Activated naive CD8-positive, alpha-beta T cell treated with anti-CD3 and anti-CD28 coated beads, Interleukin-2, amount 50 U/mL, for 24 hours (primary cell): ENCODE measurements at places on chromosomes 3 and 15.

DNA sequence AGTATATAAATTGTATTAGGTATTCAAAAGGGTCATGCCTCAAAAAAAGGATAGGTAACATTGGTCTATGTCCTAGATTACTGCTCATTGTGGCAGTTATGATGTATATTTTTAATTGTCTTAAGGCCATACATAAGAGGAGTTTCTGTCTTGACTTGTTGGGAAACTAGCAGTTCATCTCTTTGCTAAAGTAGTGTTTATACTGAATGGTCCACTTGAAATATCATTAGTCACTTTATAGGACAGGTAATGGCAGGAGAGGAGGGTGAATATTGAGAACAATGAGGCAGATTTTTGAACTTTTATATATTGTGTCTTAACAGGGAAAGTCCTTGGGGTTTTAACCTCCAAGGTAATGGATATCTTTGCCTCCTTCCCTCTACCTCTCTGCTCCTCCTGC lies 58.4 kb downstream of the TP63 start:
- no peak for DNase-seq

- no peak for DNase-seq
These were observed 61.5 kb downstream of the ASB7 start for GRCh38 chr15:100663915-100664281.

- DNase-seq, result no peak
These were observed 69.0 kb upstream of the HRH1 start for GRCh38 chr3:11085093-11085840.

DNA sequence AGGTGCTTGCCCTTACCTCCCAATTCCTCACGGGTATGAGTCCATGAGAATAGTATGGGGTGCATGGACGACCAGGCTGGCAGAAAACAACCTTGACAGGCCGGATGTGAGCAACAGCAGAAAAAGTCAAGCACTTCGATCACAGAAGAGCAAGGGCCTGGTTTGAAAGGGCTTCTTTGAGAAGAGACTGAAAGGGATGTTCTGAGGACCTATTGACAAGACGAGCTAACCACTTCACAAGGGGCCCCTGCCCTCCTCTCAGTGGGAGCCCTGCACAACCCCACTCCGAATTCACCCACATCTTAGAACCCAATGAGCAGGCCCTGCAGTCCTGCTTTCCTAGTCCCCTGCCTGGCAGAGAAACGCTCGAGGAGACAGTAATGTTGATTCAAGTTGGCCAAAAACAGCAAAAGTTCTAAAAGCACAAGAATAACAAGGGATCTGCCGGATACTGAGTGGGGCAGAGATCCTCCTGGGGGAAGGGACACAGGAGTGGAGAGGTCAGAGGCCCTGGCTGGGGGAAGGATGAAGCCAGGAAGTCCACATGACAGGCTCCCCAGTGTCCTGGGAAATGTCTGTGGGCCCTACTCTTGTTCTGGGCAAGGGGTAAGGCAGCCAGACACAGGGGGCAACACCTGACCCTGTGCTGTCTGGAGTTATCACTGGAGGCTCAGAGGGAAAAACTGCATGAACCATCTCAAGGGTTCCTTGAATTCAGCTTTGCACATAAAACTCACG lies 14.8 kb upstream of the CX3CR1 start:
- no peak for DNase-seq

GRCh38 chr3:66196633-66197032 lies 24.2 kb upstream of the SLC25A26 start:
- no peak for DNase-seq

DNA sequence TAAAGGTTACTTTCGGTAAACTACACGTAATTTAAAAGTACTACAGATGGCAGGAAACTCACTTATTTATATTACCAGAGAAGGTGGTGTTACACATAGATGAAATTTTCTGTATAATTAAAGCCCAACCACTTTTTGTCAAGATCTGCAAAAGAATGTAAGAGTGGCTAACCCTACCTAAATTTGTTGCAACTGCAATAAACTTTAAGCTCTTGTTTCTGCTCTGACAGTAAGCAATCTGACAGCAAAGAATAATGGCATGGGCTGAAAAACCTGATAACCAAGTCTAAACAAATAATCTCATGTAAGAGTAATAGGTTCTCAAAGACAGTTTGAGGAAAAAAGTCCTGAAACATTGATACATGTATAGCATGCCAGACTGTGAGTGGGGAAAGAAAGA lies 897.3 kb downstream of the TUSC7 start:
- no peak for DNase-seq

DNA sequence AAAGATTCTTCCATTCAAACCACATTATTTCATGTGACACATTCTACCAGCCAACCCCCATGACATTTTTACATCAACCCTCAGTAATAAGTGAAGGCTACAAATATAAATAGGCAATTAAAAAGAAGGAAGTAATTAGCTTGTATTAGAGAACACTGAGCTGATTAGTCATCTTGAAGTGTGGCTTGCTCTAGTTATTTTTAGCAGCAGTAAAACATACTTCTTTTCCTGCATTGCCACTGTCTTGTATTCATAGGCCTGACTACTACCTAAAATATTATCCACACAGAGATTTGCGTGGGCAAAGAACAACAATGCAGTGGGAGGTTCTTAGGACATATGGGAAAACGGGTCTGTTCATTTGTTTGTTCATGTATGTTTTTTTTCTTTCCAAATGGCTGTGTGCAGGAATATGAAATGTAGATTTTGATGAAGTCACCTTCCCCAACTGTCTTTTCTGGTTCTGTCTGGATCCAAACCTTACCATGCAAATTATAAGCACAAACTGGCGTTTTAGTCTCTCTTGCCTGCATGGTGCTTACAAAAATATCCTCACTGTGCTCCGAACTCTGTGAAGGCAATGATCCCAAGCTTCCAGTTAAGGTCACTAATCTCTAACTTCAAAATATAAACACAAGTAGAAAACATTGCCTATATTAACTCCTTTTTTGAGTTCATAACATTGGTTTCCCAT lies 31.5 kb upstream of the TM4SF4 start:
- DNase-seq, result no peak

GRCh38 chr3:16366581-16366980 lies 101.6 kb downstream of the OXNAD1 start:
- DNase-seq, result no peak

GRCh38 chr3:197296545-197296944 lies 1.9 kb downstream of the DLG1 start:
- no peak for DNase-seq

DNA sequence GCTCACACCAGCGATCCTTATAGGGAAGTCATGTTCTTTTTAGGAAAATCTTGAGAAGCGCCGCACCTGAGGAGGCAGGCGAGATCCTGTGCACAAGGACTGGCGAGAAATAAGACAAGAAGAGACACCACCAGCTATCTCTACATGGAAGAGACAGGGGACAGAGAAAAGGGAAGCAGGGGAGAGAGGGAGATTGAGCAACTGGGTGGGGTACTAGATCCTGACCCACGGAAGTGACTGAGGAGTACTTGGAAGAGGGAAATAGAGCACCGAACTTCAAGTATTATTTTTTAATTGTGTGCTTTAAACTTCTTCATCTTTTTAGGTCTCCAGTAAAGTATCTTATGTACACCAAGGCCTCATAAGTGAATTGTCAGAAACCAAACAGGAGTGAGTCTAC lies 742.0 kb upstream of the LMCD1 start:
- no peak for DNase-seq

- DNase-seq, result no peak
These were observed 26.6 kb downstream of the SLC28A1 start for GRCh38 chr15:84910928-84911623.
